ENCODE measurements at places on chromosomes 4 and X. TPM values are rescaled to one million over a fixed set of nuclear protein-coding genes. Genes with fewer than 3 reads are reported as not detected.

TMEM31 gene
- not detected for total RNA-seq

PASD1 gene
- not detected for total RNA-seq

DNA sequence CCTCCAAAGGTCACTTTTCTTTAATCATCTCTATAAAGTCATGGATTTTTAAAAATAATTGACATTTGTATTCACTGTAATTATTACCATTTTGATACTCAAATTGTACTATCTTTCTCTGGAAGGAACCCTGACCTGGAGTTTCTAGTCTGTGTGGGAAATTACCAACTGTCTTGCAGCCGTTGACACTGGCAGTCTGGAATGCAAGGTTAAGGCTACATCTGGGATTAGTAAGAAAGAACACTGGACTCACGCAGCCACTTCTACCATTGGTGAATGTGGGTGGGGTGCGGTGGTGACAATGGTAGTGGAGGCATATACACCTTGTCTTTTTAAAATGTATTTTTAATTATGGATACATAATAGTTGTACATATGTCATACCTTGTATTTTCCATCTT, 40.9 kb downstream of the EGF start:
- DNase-seq: no peak

- DNase-seq: no peak
Observed at GRCh38 chrX:133868682-133869081, 116.7 kb downstream of the GPC3 start.

- DNase-seq: no peak
Observed at GRCh38 chrX:111671668-111672067, 9.3 kb upstream of the ALG13 start.

- DNase-seq: no peak
Observed at GRCh38 chrX:98717970-98718369, 1692.1 kb downstream of the PCDH19 start.

DNA sequence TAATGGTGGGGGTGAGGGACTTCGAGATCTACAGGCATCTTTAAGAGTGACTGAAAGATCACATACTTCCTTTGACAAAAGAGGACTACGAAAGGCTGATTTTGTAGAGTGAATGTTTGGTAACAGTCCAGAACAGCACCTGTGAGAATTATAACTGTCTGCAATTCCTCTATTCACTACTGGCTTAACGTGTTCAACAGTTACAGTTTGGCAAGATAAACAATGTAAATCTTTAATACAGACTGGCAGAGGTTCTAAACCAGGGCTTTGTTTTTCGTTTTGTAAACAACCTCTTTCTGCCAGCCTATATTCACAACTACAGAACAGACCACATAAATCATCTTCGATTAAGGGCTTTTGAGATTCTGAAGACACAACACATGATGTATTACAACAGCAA, 66.9 kb downstream of the NCAPG start:
- no peak for DNase-seq

DNA sequence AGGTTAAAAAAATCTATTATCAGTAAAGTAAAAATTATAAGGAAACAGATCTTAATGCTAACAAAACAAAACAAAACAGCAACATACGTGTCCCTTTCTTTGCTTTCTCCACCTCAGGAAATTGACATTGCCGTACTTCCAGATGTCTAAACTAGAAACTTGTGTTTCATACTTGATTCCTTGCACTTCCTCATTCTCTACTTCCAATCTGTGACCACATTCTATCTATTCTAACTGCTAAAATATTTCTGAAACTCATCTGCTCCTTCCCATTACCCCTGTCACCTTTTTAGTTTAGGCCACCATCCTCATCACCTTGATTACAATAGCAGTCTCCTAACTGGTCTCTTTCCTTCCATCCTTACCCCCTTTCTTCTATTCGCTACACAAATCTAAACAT, 22.5 kb upstream of the RPA4 start:
- no peak for DNase-seq
